ENCODE measurements at places on chromosomes 7 and 10.

- DNase-seq = no peak
Observed at GRCh38 chr7:50908628-50909290, 126.1 kb upstream of the GRB10 start.

DNA sequence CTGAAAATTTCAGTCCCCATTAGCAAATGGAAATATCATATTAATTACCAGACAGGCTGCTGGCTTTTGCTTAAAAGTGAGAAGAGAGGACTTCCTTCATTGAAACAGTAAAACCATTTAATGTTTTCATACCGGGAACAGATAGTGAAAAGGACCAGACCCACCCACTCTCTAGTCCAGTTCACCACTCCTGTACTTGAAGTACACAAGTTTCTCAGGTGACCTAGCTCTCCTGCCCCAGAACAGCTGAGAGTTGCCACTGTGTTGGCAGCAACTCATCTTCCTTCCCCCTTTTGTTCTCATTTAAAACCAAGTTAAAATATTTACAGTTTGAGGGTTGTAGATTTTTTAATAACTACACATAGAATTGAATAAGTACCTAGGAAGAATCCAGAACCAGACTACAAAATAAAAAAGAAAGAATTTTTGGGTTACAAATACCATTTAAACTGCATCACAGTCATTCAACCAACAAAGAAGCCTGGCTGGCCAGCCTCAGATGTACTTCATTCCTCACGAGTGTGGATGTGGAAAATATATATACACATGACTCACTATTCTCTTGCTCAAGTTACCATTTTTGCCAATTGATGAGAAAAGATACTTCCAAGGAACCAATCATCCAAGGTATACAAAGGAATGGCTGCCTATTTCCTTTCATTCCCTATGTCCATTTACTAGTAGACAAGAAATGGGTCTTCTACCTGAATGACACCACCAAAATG is 68.1 kb downstream of the VPS41 start:
- DNase-seq = no peak

DNA sequence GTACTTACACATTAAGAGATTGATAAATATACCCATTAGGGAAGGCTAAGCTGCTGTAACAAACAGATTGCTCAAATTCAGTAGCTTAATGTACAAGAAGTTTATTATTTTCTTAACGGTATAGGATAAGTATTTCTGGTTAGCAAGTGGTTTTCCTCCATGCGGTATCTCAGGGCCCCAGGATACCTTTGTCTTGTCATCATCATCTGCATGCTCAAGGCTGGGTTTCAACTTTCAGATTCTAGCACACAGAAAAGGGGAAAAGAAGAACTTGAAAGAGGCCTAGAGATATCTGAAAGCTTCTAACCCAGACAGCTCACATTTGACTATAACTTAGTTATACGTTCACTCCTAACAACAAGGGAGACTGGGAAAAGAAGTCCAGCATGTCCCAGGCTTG is 11.8 kb upstream of the GALNT17 start:
- DNase-seq = no peak

- no peak for DNase-seq
Observed at GRCh38 chr10:35005868-35006267, 84.3 kb downstream of the CUL2 start.
